Stimulated activated CD4-positive, alpha-beta T cell treated with anti-CD3 and anti-CD28 coated beads, Interleukin-2, amount 100 ng/mL, for 4 hours (primary cell): ENCODE measurements at places on chromosomes 13 and 19.

DNA sequence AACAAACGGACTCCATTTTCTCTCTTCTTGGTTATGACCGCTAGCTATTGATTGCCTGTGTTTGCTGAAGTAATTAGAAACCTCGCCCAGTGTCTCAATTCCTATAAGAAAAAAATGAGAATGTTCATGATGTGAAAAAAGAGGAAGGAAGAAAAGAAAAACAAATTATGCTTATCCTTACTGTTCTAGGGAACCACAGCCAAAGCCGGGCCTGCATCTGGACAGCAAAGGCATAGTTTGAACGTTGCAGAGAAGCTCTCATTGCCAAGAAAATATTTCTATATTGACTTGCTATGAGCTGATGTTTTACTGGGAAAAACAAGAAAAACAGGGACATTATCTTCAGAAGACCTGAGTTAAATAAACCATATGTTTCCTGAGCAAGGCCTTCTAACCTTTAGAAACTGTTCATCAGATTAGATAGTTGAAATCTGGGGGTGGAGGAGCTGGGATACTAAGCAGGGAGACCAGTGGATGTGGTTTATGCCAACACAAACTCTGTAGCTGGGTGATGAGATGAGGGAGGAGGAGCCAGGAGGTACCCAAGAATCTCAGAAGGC is 55.0 kb downstream of the EFNB2 start:
- DNase-seq = no peak

- DNase-seq = no peak
Observed at GRCh38 chr13:101522607-101523006, 70.1 kb downstream of the ITGBL1 start.

GRCh38 chr19:55146705-55147273 is 2.2 kb downstream of the TNNT1 start:
- DNase-seq = no peak

GRCh38 chr13:46641274-46642081 is 88.5 kb downstream of the LRCH1 start:
- no peak for DNase-seq

- no peak for DNase-seq
Observed at GRCh38 chr19:18856385-18857126, 24.8 kb downstream of the UPF1 start.

DNA sequence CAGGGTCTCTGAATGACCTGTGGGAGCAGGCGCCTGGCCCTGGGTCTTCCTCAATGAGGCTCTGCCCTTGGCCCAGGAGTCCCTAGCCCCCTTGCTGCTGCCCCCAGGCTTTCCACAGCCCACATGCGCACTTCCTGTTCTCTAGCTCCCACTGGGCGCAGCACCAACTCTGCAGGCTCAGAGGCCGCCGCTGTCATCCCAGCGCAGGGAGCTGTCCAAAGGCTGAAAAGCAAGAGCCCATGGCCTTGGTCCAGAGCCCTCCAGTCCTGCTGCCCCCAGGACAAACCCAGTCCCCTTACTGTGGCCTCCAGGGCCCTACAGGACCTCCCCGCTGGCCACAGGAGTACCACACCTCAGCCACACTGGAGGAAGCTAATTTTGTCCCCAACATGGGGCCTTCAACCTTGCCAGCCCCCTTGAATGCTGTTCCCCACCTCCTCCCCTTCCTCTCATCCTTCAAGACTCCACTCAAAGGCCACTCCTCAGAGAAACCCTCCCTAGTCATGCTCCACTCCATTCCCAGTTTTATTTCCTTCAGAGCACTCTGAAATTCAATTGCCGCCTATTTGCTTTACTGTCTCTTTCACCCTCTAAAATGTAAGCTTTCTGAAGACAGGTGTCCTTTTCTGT is 8.0 kb upstream of the POU2F2 start:
- DNase-seq = no peak

DNA sequence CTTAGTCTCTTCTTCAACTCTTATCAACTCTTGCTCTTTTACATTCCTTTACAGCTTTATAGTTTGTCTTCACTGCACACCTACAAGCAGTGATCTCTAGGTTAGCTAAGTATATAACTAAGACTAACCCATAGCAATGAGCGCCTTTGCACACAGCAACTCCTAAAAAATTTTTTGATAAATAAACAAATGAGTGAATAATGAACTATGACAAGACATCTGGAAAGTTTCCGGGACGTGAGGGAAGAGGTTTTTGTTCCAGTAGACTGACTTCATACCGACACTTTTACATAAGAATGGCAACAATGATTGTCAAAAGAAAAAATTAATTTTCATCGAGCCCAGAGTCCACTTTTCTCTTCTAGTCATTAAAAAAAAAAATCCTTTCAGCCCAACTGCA is 98.3 kb downstream of the ELF1 start:
- DNase-seq = no peak

DNA sequence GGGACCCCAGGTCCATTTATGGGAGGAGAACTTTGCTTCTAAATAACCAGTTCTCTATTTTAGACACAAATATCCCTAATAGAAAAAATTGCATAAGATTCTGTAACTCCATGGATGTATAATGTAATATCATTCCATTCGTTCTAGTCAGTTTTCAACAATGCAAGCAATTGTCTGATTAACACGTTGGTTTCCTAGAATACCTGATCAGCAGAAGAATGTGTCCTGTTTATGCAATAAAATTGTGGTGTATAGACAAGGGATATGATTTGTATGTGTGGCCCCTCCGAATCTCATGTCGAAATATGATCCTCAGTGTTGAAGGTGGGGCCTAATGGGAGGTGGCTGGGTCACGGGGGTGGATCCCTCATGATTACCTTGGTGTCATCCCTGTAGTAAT is 62.1 kb downstream of the RUBCNL start:
- no peak for DNase-seq

GRCh38 chr13:106344342-106344741 is 191.1 kb downstream of the EFNB2 start:
- no peak for DNase-seq

DNA sequence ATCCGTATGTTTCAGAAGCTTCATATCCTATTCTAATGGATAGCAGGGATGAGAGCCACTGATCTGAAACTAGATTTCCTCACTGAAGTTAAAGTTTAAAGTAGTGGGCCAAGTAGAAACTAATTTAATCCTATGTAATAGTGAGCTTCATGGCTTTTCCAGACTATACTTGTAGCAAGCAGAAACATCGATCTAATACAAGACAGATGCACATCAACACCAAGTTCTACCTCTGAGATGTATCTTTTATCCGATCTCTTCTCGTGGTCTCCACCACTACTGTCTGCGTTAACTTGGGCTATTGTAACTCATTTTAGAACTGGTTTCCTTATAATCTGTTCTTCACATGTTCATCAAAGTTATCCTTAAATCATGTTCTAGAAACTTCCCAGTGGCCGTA is 3.1 kb downstream of the ERCC5 start:
- DNase-seq = no peak

GRCh38 chr13:52887165-52887564 is 38.7 kb upstream of the PCDH8 start:
- DNase-seq = no peak

GRCh38 chr13:42275506-42275905 is 3.6 kb downstream of the AKAP11 start:
- no peak for DNase-seq

DNA sequence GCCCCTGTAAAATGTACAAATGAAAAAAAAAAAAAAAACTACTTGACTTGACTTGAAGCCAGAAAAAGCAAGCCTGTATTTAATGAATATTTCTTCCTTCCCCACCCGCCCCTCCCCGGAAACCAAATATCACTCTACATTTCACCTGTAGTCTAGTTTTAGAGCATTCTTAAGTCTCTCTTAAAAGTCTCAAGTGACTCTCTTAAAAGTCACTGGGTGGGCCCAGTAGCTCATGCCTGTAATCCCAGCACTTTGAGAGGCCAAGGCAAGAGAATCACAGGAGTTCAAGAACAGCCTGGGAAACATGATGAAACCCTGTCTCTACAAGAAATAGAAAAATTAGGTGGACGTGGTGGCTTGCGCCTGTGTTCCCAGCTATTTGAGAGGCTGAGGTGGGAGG is 72.0 kb downstream of the TSC22D1 start:
- no peak for DNase-seq

DNA sequence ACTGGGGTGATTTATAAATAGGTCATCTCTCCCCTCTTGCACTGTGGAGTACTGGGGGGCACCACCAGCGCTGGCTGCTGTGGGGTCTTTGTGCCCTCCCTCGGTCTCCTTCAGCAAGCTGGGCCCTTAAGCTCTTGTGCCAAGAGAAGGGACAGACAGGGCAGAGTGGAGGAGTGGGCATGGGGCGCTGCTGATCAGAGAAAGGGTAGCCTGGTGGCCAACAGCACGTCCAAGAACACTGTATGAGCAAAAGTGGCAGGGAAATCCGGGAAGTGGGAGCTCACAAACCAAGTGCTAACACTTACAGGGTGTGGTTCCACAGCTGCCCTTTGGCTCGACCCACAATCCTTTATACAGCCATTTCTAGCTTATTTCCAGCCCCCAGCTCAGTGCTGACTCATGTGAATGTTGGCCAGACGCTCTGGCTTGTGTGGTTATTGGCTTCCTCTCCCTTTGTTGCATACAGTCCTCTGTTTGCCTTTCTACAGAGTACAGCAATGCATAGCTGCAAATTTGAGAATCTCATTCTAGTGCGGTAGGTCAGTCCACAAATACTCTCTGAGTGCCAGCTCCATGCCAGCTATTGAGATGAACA is 298.8 kb downstream of the SHISA2 start:
- no peak for DNase-seq

DNA sequence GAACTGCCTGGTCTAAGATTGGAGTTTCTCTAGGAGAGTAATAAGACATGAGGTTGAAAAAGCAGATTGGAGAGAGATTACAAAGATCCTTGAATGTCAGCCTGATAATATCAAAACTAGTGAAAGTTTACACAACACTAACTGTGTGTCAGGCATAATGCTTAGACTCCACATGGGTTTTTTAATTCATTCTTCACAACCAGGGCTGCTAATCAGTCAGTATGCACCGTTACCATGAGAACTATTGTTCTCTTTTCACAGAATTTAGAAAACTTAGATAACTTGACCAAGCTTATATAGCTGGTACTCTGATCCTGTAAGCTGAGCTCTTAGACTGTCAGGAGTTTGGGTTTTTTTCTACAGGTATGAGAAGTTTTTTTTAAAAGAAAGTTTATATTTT is 46.6 kb upstream of the TSC22D1 start:
- no peak for DNase-seq

DNA sequence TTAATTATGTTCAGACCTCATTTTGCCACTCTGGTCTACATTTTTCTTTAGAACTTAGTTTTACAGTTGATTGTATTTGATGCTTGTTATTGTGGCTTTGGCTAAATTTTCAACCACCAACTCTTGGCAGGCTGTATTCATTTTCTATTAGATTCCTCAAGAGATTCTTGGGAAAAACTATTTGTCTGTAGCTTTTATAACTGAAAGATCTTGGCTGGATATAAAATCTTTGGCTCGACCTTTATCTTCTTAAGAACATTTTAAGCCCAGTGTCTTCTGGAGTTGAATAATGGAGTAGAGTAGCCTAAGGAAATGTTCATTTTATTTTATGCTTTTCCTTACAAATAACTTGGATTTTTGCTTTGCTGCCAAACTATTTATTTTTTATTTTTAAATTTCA is 848.5 kb downstream of the PCDH17 start:
- no peak for DNase-seq

- no peak for DNase-seq
Observed at GRCh38 chr19:4977299-4978174, 8.6 kb downstream of the KDM4B start.

- DNase-seq = no peak
Observed at GRCh38 chr13:20633802-20634201, 66.8 kb downstream of the IFT88 start.

DNA sequence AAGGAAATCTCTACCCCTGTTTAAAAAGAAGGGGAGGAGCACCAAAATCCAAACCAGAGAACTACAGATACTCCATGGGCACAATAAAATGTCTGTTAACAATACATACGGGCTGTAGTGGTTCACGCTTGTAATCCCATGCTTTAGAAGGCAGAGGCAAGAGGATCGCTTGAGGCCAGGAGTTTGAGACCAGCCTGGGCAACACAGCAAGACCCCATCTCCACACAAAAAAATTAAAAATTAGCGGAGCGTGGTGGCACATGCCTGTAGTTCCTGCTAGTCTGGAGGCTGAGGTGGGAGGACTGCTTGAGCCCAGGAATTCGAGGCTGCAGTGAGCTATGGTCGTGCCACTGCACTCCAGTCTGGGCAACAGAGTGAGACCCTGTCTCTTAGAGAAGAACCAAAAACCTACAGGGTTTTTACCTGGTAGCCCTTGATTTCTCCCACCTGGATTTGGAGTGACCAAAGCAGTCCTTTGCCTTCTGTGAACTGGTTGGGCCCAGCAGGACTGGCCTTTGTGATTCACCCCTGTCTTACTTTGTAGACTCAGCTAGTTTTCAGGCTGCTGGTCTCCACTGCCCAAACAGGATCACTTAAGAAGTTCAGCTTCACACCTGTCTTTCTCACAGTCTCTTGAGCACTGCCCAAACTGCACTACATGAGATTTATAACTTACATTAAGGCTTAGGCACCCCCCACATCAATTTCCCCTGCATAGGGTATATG is 38.7 kb upstream of the FLT1 start:
- DNase-seq = no peak

DNA sequence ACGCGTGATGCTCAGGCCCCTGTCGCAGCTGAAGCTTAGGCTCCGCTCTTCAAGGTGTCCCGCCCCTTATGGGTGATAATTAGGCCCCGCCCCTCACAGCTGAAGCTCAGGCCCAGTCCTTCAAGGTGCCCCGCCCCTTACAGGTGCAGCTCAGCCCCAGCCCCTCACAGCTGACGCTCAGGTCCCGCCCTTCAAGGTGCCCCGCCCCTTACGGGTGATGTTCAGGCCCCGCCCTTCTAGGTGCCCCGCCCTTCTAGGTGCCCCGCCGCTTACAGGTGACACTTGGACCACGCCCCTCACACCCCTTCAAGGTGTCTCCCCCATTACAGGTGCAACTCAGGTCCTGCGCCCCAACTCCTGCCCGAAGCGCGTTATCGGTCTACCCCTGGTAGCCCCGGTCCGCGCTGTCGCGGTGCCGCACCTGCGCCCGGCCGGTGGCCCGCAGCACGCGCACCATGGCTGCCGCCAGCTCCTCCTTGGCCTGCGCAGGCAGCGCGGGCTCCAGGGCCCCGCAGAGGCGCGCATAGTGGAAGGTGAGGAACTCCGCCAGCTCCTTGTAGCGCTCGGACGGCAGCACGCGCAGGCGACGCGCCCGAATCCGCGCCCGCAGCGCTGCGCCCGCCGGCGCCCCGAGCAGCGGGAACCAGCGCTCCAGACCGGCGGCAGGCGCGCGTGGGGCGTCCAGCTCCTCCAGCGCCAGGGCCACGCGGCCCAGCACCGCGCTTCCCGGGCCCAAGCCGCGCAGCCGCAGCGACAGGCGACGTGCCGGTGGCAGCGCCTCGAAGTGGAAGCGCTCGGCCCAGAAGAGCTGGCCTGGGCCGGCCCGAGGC is 7.3 kb downstream of the RASAL3 start:
- DNase-seq = no peak

DNA sequence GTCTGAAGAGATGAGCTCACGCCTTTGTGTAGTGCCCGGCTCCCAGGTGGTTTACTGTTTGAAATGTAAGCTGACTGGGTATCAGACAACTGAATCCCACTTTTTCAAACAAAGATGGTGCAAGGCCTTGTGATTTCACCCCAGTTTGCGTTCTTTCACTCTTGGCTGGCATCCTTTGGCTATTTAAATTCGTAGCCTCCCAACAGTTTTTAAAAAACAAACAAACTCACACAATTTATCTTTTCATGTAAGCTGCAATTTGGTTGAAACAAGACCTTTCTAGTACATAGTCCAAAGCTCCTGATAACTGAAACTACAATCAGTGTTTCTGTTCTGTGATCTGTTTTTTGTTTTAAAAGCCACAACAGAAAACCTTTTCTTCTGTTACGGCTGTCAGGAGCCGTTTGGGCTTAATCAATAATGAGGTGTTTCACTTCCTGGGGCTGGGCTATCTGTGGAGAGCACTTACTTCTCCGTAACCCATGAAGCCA is 65.1 kb upstream of the NPAS1 start:
- DNase-seq = no peak
